ENCODE measurements at places on chromosomes 7 and 10.
A peak's percentile ranks its signal among the peaks of the same experiment; 100 is the strongest.

DNA sequence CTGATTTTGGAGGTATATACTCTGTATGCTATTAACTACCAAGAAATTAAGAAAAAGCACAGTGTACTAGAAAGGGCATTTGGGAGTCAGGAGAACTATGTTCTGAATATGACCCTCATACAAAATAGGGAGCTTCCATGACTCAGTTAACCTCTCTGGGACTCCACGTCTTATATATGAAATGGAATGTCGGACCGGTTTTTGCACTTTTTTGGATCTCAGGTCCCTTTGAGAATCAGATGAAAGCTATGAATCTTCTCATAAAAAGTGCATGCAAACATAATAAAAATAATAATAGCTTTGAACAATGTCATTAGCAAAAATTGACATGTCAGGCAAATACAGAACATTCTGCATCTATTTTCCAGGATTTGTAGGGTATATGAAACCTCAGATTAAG, 113.0 kb downstream of the ARID5B start:
- no peak for DNase-seq

DNA sequence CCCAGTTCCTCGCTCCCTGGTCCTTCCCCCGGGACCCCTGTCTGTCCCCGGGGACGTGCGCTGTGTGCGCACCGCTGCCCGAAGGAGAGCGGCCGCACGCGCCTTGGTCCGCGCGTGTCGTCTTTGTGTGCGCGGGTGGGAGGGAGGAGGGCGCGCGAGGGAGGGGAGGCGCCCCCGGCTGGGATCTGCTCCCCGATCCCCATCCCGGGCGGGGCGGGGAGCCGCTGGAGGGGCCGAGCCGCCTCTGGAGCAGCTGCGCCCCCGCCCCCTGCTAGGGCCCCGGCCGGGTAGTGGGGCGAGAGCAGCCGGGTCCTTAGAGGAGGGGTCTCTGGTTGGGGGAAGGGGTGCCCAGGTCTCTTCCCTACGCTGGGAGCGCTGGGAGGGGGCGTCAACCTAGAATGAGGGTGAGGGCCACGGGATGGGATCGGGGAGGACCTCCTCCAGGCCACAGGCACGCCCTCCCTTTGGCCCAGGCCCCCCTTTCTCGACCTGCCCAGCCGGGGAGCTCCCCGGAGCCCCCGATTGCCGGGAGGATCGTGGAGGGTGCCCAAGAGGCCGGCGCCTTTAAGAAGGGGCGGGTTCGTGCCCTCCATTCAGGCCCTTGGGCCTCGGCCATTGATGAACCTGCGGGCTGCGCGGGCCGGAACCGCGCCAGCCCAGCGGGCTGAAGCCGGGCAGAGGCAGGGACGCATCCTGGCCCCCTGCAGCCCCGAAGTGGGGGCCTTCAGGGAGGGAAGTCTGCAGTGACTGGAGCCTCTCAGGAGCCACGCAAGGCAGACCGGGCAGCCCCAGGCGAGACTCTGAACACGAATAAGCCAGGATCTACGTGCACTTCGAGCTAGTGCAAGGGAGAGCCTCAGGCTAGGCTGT, 678 bp downstream of the SH2B2 start:
- no peak for DNase-seq

DNA sequence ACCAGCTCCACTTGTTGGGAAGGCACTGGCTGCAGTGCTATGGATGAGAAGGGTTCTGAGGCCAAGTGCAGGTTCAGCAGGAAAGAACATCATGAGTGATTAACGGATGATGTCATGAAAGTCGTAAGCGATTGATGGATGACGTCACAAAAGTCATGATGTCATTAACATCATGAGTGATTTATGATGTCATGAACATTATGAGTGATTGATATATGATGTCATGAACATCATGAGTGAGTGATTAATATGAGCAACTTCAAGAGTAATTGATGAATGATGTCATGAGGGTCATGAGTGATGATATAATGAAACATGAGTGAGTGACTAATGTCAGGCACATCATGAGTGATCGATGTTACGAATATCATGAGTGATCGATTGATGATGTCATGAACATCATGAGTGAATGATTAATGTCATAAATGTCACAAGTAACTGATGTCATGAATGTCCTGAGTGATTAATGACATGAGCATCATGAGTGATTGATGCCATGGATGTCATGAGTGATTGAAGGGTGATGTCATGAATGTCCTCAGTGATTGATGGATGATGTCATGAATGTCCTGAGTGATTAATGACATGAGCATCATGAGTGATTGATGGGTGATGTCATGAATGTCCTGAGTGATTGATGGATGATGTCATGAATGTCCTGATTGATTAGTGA, 185.6 kb downstream of the PAXIP1 start:
- DNase-seq: no peak

DNA sequence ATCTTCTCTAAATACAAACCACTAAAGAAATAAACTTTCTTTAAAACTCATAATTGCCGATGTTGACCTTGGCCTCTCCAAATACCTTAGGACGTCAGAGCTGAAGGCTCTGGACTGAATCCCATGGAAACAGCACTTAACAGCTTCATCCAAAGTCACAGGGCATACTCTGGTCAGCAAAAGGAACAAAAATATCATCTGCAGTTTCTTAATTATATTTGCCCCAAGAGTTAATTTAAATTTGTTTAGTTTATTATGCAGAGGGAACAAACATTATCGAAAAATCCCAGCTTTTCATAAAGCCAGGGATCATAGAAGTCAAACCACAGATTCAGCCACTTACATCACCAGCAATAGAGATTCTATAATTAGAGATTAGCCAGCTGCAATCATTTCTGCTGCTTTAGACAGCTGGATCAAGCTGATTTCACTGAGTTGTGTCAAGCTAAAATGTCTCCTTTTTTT, 20.5 kb upstream of the FAM13C start:
- no peak for DNase-seq

GRCh38 chr7:120280743-120281142, 7.8 kb downstream of the KCND2 start:
- DNase-seq: no peak

- DNase-seq: no peak
Observed at GRCh38 chr10:100743626-100744135, 1.7 kb upstream of the PAX2 start.

DNA sequence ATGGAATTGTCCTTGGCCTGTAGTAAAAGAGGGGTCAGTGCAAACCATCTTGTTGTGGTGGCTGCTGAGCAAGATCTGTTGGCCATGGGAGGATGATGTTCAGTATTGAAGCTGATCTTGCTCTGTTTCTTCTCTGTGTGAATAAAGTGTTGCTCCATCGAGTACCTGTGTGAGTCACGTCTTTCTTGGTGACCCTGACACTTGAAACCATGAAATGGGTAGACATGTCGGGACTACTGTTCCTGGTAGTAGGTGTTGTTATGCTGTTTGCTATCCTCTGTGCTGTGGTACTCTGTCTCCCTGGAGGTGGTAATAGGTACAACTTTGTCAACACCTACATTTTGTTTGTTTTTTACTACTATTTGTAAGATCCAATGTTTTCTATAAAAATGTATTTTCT, 330.6 kb downstream of the MDFIC start:
- DNase-seq: no peak

DNA sequence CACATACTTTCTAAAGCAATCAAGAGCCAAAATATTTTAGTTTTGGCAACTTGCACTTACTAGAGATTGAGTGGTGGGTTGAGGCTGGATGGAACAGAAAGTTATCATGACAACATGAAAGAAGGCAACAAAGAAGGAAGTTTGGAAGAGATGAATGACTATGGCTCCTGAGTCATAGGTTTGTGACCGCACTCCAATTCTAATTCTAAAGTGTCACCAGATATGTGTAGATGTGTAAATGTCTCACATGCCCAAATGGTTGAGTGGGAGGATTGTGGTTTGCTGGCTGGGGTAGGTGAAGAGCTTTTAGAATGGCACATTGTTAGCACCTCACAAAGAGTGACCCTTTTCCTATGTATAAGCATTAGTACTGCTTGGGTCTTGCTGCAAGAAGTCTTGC, 20.2 kb downstream of the TAS2R16 start:
- no peak for DNase-seq

DNA sequence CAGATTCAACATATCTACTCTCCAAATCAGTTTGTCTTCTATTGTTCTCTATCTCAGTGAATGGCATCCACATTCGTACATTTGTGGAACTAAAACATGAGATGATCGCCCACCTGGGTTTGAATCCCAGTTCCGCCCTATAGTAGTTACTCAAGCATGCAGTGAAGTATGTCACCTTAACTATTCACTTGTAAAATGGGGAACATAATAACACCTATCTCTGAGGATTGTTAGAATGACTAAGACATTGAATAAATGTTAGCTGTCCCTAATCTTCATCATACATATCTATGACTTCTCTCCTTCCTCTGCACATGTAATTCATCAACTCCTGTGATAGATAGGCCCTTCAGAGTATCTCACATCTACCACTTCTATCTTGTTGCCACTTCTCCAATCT, 24.7 kb downstream of the UBE2D1 start:
- no peak for DNase-seq

DNA sequence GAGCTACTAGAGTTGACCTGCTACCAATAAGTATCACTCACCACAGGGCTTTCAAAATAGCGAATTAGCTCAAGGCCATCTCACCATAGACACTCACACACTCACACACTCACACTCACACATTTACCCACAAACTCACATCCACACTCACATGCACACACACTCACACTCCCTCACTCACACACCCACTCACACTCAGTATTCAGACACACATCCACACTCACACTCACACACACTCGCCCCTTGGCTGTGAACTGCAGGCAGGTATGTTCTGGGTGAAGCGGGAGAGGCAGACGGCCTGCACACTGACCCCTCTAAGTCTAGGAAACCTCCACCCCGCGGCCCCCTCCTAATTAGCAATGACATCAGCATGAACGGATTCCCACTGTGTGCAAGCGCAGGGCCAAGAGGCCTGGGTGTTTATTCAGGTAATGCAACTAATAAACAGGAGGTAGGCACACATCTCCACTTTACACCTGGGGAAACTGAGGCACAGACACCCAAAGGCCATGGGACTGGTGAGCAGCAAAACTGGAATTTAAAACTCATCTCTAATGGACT, 94.6 kb downstream of the ADARB2 start:
- DNase-seq: no peak

DNA sequence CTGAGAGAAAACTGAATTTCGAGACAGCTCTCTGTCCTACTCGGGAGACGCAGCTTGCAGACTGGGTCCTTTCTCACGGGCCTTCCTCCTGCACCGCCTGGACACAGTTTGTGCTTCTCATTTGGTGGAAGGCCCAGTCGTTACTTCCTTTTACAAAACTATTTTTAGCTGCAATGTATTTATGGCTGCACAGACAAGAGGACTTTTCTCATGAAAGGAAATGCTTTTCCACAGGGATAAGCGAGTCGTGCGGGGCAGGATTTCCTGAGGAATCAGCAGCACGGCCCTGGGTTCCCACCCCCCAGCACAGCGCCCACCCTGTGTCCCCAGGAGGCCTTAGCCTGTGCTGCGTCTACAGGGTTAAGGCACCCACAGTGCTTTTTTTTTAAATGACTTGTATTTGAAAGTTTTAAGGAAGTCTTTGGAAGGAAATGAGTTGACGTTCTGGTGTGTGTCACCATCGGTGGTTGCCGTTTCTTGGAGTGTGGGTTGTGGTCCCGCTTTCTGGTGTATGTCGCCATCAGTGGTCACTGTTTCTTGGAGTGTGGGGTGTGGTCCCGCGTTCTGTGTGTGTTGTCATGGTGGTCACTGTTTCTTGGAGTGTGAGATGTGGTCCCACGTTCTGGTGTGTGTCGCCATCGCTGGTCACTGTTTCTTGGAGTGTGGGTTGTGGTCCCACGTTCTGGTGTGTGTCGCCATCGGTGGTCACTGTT, 50.9 kb downstream of the INPP5A start:
- peak; percentile 58 for DNase-seq

DNA sequence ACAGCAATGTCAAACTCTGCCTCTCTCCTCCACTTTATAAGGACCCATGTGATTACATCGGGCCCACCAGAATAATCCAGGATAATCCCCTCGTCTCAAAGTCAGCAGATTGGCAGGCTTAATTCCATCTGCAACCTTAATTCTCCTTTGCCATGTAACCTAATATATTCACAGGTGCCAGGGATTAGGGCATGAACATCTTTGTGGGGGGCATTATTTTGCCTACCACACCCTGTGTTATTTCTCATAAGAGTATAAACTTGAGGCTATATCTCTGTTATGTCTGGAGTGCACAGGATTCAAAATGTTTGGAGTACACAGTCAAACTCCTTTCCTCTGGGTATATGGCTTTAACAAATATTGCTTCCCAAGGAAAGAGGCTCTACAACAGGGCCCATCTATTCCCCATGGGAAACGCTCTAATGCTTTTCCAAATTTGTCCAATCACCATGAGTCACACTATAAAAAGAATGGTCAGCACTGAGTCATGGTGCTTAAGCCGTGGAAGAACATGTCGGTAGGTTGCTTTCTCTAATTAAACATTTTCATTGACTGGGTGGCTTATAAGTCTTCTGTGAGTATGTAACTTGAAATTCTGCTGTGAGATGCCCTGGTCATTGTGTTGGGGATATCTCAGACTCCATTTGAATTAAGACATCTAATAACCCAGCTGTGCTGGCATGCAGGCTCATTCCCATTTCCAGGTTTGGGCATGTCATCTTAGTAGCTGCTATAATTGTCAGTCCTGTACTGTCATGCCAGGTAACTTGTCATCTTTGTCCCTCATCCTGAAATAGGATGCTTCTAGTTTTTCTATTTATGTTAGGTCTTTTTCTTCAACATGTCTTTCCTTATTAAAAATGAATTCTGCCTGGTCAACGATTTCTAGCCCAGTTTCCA, 11.5 kb upstream of the AKR1B10 start:
- DNase-seq: no peak

- no peak for DNase-seq
Observed at GRCh38 chr7:123674399-123675180, 18.9 kb downstream of the LMOD2 start.

DNA sequence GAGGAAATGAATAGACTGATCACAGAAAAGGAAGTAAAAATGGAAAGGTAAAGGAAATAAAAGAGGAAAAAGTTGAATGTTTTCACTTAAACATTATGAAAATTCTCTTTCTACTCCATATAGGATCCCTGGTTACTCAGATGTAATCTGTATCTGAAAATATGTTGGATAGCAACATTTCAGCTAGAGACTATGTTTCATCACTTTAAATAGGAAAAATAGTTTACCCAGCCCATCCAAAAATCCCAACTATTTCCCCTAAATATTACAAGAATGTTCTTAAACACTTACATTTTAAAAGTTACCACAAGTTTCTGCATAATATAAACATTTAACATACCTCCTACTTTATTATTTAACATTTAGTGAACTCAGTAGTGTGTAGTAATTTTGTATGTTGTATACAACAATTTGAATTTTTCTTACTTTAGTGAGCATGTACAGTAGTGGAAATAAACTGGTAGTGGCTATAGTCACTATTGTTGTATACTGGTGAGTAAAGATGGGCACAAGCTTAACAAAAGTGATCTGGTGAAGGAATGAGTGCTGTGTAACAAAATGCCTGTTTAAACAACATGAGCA, 27.1 kb downstream of the SLF2 start:
- DNase-seq: no peak

GRCh38 chr10:61389887-61390286, 63.3 kb downstream of the TMEM26 start:
- no peak for DNase-seq

GRCh38 chr10:43229208-43230061, 37.4 kb downstream of the RASGEF1A start:
- DNase-seq: peak; percentile 28

- no peak for DNase-seq
Observed at GRCh38 chr7:70353330-70353945, 755.2 kb downstream of the AUTS2 start.
